ENCODE measurements at places on chromosomes 6 and 20.

- DNase-seq: no peak
Observed at GRCh38 chr6:10081957-10082356, 332.9 kb downstream of the TFAP2A start.

GRCh38 chr6:138544501-138544900, 45.2 kb upstream of the NHSL1 start:
- no peak for DNase-seq

- DNase-seq: no peak
Observed at GRCh38 chr6:158835616-158836221, 16.6 kb upstream of the EZR start.

DNA sequence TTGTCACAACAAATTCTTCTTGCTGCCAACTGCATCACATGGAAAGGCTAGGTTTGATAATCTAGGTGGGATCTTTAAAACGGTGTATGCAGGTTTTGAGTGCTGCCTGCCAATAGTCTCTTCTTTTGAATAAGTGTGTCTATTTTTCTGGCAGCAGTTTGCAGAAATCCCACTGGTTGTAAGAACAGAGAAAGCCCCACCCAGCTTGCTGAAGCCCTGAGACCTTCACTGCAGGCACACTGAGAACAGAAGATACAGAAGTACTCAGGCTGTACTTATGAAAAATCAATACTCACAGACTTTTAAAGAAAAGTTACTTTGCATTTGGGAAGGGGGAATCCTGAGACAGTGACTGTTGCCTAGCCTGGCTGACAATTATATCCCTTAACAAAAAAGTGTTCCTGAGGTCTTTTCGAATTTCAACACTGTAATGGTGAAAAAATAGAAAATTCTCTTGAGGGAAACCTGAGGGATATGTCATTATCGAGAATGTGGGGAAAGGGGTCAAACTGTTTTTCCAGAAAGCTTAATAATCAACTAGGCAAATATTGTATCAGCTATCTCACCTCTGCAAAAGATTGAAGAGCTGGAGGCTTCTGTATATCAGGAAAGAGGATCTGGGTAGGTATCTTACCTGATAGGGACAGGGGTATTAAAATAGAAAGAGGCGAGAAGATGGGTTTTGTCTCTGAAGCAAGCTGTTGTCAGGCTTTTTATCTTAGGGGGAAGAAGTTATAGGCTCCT, 199.9 kb downstream of the LRFN2 start:
- no peak for DNase-seq

DNA sequence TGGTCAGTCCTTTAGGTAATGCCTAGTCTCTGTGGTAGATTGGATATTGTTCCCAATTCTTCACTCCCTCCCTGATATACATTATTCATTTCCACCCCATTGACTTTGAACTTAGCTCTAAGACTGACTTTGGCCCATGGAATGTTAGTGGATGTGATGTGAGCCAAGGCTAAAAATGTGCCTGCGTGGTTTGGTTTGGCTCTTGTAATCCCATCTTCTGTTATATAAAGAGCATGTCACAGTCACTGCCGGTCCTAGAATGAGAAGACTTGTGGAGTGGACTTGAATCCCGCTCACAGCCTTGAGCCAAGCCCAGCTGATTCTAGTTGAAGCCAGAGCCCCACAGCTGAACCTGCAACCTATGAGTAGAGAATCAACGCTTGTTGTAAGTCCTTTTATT, 23.6 kb upstream of the DNAAF9 start:
- no peak for DNase-seq

GRCh38 chr6:68880050-68880813, 245.2 kb downstream of the ADGRB3 start:
- DNase-seq: no peak

DNA sequence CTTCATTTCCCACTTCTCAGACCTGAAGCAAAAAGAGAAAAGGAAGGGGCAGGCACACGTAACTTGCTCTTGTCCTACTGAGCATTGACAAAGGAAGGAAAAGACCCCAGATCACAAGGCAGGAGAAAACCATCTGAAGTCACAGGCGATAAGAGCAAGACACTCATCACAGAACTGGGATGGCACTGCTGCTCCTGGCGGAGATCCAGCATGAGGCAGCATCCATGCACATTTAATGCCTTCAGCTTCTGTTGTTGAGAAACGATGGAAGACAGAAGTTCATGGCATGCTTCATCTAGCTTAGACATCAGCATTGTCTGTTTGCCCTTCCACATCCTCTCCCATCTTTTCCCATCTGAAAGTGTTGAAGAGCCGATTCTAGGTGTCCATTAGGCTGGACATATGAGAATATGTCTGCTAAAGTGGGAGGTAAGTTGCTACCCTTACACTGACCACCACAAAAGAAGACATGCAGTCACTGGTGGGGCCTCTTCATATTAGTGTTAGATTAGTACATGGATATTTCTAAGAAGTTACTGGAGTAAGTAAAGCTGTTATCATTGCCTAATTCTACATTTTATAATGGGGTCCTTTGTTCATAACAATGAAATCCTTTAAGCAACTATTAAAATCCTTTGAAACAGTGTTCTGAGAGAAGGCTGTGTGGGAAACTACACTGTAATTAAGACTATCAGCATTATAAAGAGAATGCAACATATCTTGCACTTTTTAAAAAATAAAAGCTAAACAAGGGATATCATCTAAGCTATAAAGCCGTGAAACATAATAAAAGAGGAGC, 618.5 kb downstream of the C6orf118 start:
- DNase-seq: no peak

- no peak for DNase-seq
Observed at GRCh38 chr6:26554697-26555504, 16.7 kb downstream of the HMGN4 start.

- DNase-seq: no peak
Observed at GRCh38 chr6:157452096-157452495, 71.1 kb downstream of the ZDHHC14 start.

DNA sequence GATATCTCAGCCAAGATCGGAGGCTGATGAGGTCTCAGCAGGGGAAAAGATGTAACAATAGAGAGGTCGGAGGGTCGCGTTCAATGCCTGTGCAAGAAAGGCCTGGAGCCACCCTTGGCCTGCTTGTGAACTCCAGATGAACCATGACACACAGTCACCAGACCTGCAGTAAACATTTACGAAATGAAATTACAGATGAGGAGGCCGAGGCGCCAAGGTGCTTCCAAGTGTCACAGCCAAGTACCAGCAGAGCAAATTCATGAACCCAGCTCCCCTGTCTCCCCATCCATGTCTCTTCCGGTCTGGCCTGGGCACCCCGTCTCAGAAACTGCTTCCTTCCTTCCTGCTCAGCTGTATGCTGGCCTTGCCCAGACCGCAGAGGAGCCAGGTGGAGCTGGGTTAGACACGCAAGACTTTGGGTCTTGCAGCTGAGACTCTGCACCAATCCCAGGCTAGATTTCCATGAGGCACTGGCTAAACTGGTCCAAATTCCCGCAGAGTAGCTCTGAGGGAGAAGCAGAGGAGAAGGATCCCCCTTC, 48.1 kb downstream of the CHMP4B start:
- no peak for DNase-seq

- DNase-seq: no peak
Observed at GRCh38 chr6:110524305-110524704, 47.9 kb upstream of the SLC22A16 start.

DNA sequence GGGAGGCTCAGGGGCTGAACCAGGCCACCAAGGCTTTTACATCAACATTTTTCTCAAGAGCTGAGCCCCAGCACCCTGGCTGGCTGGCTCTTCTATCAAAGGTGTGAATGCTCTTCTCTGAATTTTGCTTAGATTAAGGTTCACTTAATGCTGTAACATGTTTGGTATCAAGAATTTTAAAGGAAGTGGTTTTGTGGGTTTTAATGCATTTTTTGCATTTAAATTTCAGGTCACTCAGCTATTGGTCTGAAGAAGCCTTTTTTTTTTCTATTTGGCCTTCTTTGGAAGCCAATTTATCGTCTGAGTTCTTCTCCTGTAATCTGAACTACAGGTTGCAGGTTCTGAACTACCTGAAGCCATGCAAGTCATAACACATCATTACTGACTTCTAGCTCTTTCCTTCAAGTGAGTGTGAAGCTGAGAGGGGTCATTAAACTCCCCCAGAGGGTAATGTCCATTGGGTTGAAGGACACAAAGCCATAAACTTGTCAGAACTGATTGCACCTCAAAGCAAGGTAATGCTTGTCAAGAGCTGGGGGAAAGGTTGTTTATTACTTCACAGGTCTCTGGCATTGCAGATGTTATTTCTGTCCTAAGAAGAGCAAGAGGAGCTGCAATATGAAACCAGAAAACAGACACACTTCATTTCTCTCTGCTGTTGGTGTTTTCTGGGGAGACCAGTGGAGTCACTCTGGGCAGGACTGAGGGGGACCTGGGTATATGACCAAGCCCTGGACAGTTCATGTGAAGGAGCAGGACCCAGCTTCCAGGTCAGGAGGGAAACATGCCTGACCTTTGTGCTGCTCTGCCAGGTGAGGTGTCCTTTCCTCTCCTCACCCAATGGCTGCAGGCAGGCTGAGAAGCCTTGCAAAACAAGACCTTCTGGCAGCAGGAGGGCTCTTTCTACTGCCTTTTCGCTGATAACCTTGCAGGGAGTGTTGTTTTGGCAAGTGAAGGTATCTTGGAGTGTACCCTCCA, 26.1 kb upstream of the NEDD9 start:
- DNase-seq: no peak

GRCh38 chr6:82217018-82217586, 30.4 kb downstream of the IBTK start:
- no peak for DNase-seq

- no peak for DNase-seq
Observed at GRCh38 chr6:158086504-158087223, 81.4 kb downstream of the SERAC1 start.

GRCh38 chr20:45449528-45449927, 20.0 kb upstream of the WFDC2 start:
- DNase-seq: no peak

GRCh38 chr6:55917751-55918415, 42.5 kb upstream of the BMP5 start:
- DNase-seq: no peak

GRCh38 chr20:36248836-36249235, 12.6 kb downstream of the AAR2 start:
- no peak for DNase-seq

DNA sequence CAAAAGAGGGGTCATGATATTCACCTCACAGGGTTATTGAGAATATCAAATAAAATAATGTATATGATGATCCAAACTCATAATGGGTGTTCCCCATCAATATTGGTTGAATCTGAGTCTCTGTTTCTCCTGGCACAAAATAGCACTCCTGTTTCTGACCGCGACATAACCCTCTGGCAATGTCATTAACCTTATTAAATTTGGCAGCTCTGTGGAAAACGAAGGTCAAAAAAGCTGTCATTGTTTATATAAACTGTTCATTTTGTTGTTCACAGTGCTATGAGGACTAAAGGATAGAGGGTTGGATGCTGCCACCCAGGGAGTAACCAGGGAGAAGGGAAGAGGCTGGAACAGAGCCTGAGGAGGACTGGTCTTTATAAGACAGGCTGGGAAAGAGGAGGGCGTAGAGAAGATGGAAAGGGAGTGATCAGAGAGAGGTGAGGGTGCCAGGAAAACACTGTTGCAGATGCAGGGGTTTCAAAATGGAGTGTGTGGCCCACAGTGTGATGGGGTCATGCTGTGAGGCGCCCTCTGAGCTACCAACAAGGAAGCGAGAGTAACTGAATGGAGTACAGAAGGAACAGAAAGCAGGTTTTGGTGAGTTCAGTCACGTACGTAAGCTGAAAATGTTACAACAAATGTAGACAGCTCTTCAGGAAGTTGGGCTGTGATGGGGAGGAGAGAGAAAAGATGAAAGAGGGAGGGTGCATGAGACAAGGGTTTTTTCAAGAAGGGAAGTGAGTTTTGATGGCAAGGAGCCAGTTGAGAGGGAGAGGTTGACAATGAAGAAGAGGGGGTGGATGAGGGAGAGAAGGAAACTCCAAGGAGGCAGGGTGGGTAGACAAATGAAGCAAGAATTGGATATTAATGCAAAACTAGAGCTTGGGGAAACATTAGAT, 251.6 kb upstream of the TAB2 start:
- no peak for DNase-seq

Measured in activated T-helper 9 cell treated with anti-CD3 and anti-CD28 coated beads, Interleukin-2, amount 50 U/mL, for 16 hours (primary cell).